Occipital lobe (tissue), 3 donors: ENCODE measurements at places on chromosomes 7 and 10.

GRCh38 chr10:127840884-127841283 lies 51.9 kb downstream of the CLRN3 start:
- no peak for DNase-seq

DNA sequence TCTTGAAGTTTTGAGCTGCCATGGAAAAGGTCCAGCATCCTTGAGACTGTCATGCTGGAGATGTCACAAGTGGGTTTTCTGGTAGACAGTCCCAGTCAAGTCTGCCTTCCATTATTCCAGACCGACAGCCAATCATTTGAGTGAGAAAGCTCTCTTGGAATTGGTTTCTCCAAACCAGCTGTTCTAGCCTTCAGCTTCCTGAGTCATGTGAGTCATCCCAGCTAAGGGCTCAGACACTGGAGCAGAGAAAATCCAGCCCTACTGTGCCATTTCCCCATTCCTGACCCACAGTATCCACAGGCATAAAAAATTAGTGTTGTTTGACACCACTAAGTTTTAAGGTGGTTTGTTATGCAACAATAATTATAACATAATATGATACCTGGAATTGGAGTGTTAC lies 219.0 kb downstream of the ADRA2A start:
- no peak for DNase-seq

- no peak for DNase-seq
These were observed 53.4 kb downstream of the NRCAM start for GRCh38 chr7:108402865-108403264.

DNA sequence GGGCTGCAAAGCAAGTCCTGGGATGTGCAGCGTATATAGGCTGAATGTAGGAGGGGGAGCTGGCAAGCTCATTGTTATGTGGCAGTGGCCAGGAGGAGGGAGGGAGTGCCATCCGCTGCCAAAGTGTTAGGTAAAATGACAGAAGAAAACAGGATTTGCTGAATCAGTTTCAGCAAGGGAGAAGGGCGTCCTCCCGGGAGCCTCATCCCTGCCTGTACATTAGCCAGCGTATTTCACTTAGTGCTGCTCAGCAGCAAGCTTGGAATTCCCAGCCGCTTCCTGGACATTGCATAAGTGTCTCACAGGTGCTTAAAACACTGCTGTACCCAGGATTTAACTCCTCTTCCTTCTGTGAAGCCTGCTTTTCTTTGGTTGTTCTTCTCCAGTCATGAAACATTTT lies 2.5 kb downstream of the NIPSNAP2 start:
- DNase-seq: peak; percentile 11

- DNase-seq: no peak
These were observed 63.4 kb upstream of the AQP1 start for GRCh38 chr7:30848121-30848855.

DNA sequence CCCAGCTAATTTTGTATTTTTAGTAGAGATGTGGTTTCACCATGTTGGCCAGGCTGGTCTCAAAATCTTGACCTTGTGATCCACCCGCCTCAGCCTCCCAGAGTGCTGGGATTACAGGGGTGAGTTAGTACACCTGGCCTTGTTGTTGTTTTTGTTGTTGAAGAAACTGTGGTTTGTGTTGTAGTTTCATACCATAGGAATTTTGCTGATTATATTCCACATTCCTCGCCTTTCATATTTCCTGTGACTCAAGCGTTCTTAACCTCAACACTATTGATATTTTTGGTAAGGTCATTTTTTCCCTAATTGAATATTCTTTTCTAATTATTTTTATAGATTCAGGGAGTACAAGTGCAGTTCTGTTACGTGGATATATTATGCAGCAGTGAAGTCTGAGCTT lies 16.7 kb downstream of the LIPF start:
- no peak for DNase-seq

GRCh38 chr10:44971434-44971833 lies 7.2 kb downstream of the DEPP1 start:
- DNase-seq: no peak

DNA sequence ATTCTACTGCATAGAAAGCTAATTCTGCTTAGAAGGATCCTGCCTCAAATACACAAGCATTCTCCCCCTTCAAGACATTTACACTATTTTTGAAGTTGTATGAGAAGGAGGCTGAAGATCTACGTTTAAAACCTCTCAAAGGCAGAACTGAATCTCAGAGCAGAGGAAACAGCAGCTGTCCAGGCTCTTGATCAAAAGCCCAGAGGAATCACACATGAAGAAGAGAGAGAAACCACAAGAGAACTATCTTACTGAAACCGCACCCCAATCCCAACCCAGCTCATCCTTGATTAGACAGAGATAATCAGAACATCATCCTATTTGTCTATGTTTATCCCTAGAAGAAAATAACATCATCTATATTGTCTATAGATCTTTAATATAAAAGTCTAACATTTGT lies 2.2 kb upstream of the DNAJC1 start:
- DNase-seq: no peak

DNA sequence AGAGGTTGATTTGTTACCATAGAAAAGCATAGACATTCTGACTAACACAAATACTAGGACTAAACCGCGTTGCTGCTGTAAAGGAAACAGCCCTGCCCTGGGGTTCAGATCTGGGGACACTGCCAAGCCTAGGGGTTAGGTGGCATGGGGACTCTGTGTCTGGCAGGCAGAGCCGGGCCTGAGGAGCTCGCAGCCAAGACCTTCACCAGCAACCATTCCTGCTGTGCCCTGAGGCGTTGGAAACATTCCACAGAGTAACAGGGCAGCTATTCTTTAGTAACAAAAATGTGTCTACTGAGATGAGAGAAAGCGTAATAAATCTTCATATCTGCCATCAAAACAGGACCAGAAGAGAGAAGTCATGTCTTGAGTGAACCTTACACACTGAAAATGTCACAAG lies 280.5 kb downstream of the POM121L12 start:
- DNase-seq: no peak

DNA sequence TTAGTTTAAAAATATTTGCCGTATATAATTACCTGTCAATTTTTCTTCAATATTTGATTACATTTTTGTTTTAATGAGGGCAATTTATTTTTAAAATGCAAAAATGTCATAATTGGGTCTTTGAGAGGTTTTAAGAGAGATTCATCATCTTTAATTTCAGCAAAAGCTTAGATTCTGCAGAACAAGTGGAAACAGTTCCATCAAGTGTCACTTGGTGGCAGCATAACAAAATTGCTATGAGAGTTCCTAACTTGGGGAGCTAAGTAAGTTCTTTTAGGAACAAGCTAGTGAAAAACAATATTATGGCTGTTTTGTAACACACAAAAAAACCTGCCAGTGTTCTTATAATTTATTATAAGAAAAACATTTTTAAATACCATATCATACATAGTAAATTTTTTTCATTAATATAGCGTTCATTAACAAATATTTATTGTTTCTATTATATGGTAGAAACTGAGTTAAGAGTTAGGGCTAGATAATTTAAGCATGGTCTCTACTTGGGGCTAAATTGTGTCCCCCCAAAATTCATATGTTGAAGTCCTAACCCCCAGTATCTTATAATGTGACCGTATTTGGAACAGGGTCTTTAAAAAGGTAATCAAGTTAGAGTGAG lies 155.2 kb downstream of the MAGI2 start:
- DNase-seq: no peak

GRCh38 chr10:11930312-11930978 lies 107.3 kb downstream of the PROSER2 start:
- no peak for DNase-seq

DNA sequence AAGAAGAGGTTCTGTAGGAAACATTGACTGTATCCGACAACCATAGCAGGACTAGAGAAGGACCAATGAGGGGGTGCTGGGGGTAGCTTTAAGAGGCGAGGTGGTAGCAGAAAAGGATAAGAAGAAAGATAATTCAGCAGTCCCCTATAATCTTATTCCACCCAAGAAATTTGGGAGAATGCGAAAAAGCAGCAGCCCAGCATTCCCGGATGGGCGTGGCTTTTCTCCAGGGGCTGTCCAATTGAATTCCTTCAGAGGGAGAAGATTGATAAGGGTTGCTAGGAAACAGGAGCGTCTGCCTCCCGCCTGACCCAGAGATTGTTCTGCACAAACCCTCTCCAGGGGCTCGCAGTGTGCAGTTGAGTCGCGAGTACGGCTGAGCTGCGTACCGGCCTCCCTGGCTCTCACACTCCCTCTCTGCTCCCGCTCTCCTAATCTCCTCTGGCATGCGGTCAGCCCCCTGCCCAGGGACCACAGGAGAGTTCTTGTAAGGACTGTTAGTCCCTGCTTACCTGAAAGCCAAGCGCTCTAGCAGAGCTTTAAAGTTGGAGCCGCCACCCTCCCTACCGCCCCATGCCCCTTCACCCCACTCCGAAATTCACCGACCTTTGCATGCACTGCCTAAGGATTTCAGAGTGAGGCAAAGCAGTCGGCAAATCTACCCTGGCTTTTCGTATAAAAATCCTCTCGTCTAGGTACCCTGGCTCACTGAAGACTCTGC lies at the start of gene GRM3:
Gene GRM3, plus strand, starts transcription at position 349 of the 721 bp plus-strand sequence. CDS start 121,237 bp downstream, outside the sequence.
- peak; percentile 78 for DNase-seq

- no peak for DNase-seq
These were observed 33.5 kb upstream of the SFRP5 start for GRCh38 chr10:97805096-97805884.
